ENCODE measurements at places on chromosomes 5 and 9.

DNA sequence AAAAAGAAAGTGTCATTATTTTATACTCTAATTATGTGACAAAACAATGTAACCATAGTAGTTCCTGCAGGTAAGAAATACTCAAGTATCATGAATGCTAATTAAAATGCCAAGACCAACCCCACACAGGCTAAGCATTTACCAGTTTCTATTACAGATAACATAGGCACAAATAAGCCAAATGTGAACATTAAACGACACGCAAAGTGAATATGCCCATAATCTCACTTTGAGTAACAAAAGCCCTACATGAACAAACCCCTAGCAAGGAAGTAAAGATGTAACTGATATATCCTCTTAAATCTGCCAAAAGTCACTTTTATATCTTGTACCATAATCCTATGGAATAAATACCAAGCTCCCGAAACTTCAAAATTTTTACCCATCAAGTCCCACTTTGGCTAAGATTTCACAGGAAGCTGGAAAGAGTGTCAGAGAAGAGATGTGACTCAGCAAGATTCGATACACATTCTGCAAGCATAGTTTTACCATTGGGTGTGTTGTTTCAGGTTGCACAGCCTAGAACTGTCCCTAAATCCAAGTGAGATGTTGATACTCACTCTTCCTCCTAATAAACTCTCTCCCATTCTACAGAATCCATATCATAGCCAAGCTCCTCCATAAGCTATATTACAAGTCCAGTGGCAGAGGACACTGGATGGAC lies 28.8 kb downstream of the TRPM6 start:
- no peak for DNase-seq

GRCh38 chr5:73564675-73565074 lies 764 bp downstream of the ANKRA2 start:
- DNase-seq: no peak

DNA sequence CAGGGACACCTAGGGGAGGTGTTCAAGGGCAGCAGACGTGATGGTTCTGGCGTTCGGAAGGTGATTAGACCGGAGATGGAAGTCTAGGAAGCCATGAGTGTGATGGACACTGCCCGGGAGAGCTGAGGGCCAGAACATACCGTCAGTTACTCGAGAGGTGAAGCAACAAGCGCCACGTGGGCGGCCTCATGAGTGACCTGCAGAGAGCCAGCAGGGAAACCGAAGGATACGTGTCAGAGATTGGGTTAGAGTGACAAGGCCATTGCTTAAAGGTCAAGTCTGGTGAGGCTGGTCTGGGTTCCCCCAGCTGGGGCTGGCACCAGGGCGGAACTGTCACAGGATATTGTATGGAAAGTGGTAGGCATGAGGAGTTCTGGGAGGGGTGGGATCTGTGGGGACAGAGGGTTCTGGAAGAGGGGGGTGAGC lies 60.0 kb downstream of the C9orf50 start:
- no peak for DNase-seq

DNA sequence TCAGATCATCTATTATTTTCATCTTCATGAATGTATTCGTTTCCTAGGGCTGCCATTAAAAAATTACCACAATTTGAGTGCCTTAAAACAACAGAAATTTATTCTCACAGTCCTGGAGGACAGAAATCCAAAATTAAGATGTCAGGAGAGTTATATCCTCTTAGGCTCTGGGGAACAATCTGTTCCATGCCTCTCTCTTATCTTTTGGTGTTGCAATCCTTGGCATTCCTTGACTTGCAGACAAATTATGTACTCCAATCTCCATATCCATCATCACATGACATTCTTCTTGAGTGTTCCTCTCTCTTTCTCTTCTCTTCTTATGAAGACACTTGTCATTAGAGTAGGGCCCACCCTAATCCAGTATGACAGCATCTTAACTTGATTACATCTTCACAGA lies 339.4 kb downstream of the EFNA5 start:
- no peak for DNase-seq

DNA sequence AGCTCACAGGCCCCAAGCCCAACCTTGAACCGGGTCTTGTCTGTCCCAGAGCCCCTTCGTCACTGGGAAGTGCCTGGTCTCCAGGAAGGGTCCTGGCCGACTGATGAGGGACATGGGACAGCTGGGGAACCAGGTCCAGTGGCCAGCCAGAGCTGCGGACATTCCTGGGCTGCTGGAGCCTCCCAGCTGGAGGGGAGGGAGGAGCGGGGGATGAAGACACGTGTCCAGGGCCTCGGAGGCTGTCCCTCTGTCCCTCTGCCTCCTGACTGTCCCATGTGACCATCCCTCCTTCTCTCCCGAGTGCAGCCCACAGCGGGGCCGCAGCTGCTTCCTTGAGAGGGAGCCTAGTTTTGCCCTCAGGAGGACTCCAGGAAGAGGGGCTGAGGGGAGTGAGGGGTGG lies 41.7 kb upstream of the UBAC1 start:
- DNase-seq: no peak

DNA sequence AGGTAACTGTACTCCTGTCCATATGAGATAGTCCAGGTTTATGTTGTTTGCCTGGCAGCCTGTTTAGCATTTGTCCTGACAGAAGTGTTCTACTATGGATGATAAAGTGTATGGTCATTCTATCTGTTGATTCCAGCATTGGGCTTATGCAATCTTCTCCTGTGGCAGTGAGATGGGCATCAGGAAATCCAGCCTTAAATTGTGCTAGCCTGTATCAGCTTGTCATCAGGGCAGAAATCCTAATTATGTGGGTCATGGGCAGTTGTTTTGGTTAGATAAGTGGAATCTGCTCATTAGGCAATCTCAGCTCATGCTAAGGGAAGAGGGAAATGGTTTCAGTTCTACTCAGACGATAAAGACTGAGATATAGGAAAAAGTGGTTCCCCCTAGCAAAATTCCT lies 247.4 kb upstream of the CHD1 start:
- no peak for DNase-seq

GRCh38 chr5:125180231-125180829 lies 433.9 kb upstream of the ZNF608 start:
- no peak for DNase-seq

- DNase-seq: no peak
Observed at GRCh38 chr9:81462801-81463200, 226.5 kb downstream of the TLE1 start.

DNA sequence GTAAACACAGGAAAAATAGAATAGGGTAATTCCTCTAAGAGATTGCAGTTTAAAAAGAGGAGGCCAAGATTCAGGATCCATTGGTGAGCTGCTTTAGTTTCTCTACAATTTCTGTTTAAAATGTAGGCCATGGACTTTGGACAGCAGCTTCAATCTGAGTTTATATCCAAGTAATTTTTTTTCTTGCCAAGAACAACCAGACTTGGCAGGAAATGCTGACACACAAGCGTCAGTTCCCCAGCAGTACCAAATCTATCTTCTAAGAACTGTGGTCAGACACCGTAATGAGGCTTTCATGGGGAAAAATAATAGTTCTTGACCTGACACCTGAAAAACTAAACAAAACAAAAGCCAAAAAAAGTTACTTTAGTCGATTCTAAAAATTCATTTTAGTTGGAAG lies 528.8 kb downstream of the CSNK1G3 start:
- no peak for DNase-seq

- DNase-seq: no peak
Observed at GRCh38 chr5:118007262-118007661, 981.1 kb downstream of the DTWD2 start.

- no peak for DNase-seq
Observed at GRCh38 chr9:79694676-79695400, 123.1 kb downstream of the TLE4 start.

GRCh38 chr5:41747301-41747700 lies 122.9 kb downstream of the OXCT1 start:
- no peak for DNase-seq

- no peak for DNase-seq
Observed at GRCh38 chr5:149387081-149387631, 8.1 kb upstream of the IL17B start.

GRCh38 chr5:123088031-123088805 lies 823 bp upstream of the PRDM6 start:
- no peak for DNase-seq

GRCh38 chr5:142053426-142054151 lies 40.8 kb upstream of the GNPDA1 start:
- DNase-seq: no peak

- DNase-seq: no peak
Observed at GRCh38 chr5:101942321-101942882, 353.7 kb downstream of the SLCO4C1 start.

DNA sequence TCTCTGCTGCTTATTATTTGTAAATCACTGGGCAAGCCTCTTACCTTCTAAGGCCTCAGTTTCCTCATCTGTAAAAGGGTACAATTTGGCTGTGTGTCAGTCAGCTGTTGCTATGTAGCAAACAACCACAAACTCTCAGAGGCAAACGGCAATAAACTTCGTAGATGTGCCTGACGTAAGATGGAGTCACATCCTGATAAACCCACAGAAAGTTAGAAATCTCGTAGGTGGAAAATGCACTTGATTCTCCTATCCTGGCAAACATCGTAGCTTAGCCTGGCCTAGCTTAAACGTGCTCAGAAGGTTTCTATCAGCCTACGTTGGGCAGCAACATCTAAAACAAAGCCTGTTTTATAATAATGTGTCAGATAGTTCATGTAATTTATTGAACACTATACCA lies 35.0 kb upstream of the UNC5A start:
- no peak for DNase-seq

- DNase-seq: no peak
Observed at GRCh38 chr9:105633411-105633810, 28.8 kb upstream of the TAL2 start.

GRCh38 chr5:116291271-116291670 lies 206.4 kb downstream of the COMMD10 start:
- DNase-seq: no peak

- DNase-seq: no peak
Observed at GRCh38 chr5:89303033-89303480, 420.1 kb upstream of the MEF2C start.
